ENCODE measurements at places on chromosomes 5 and 9. TPM values are rescaled to one million over a fixed set of nuclear protein-coding genes. Genes with fewer than 3 reads are reported as not detected.

Gene NUTM2F
- polyA plus RNA-seq = not detected

Gene HAPLN1
- polyA plus RNA-seq = 3.9 TPM

Gene WDR36
- 2.7 TPM for polyA plus RNA-seq

Gene ADAMTS19
- 0.28 TPM for polyA plus RNA-seq

Gene HCN1
- polyA plus RNA-seq = 0.22 TPM

Gene LRSAM1
- 12.8 TPM for polyA plus RNA-seq

Gene CCDC127
- 6.6 TPM for polyA plus RNA-seq

Gene C9
- polyA plus RNA-seq = not detected

Gene C5orf52
- 0.22 TPM for polyA plus RNA-seq

Gene SYNPO
- polyA plus RNA-seq = 26.2 TPM

Gene CEL
- 3.2 TPM for polyA plus RNA-seq

Gene PDE6A
- 0.03 TPM for polyA plus RNA-seq

Gene IL9
- polyA plus RNA-seq = not detected

Gene PCDHA9
- polyA plus RNA-seq = 0.01 TPM
